ENCODE measurements at places on chromosomes 3 and 15. TPM values are rescaled to one million over a fixed set of nuclear protein-coding genes. Genes with fewer than 3 reads are reported as not detected.
A peak's percentile ranks its signal among the peaks of the same experiment; 100 is the strongest.

- H3K4me3 ChIP-seq = no peak overlapping the region
- H3K36me3 ChIP-seq = no peaks in the 10 kb centered on the region
- no peak overlapping the region for H3K27ac ChIP-seq
- DNase-seq = no peak
These were observed 63.5 kb downstream of the KAT2B start for GRCh38 chr3:20103731-20104130.

- peak; percentile 89 for DNase-seq
- peak overlapping the region; percentile 94 for H3K27ac ChIP-seq
- no peaks in the 10 kb centered on the region for H3K27me3 ChIP-seq
- H3K4me3 ChIP-seq = peak overlapping the region; percentile 65
- no peaks in the 10 kb centered on the region for H3K36me3 ChIP-seq
- peaks cover 40% of the 10 kb centered on the region for H3K4me1 ChIP-seq
These were observed 56.5 kb upstream of the GATA2 start for GRCh38 chr3:128549283-128550112.

GRCh38 chr3:68467465-68467864 lies 464.9 kb downstream of the TAFA4 start:
- no peaks in the 10 kb centered on the region for H3K27me3 ChIP-seq
- no peak for DNase-seq
- no peaks in the 10 kb centered on the region for H3K36me3 ChIP-seq
- no peak overlapping the region for H3K27ac ChIP-seq
- no peak overlapping the region for H3K4me3 ChIP-seq

DNA sequence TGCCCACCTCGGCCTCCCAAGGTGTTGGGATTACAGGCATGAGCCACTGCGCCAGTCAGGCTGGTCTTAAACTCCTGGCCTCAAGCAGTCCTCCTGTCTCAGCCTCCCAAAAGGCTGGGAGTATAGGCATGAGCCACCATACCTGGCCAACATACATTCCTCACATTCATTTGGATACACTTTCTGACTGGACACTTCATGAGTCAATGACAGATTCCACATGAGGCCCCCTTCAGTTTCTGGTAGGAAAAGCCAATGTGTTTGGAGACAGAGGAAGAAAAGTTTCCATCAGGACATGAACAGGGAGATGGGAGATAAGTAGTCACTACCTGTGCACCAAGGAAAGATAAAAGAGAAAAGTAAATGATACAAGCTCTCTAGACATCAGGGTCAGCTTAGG lies 49.4 kb upstream of the GSK3B start:
- H3K4me3 ChIP-seq = no peak overlapping the region
- H3K27me3 ChIP-seq = no peaks in the 10 kb centered on the region
- no peak overlapping the region for H3K27ac ChIP-seq

- H3K27ac ChIP-seq = no peak overlapping the region
- no peaks in the 10 kb centered on the region for H3K36me3 ChIP-seq
- no peak overlapping the region for H3K4me3 ChIP-seq
- no peak for DNase-seq
These were observed 145.4 kb upstream of the BNIP2 start for GRCh38 chr15:59834528-59834927.

GRCh38 chr15:100869151-100869999 lies 10.3 kb upstream of the ALDH1A3 start:
- no peak overlapping the region for H3K27ac ChIP-seq
- peaks cover 8% of the 10 kb centered on the region for H3K27me3 ChIP-seq
- H3K4me1 ChIP-seq = no peaks in the 10 kb centered on the region
- no peaks in the 10 kb centered on the region for H3K36me3 ChIP-seq
- DNase-seq = no peak
- no peak overlapping the region for H3K4me3 ChIP-seq

DNA sequence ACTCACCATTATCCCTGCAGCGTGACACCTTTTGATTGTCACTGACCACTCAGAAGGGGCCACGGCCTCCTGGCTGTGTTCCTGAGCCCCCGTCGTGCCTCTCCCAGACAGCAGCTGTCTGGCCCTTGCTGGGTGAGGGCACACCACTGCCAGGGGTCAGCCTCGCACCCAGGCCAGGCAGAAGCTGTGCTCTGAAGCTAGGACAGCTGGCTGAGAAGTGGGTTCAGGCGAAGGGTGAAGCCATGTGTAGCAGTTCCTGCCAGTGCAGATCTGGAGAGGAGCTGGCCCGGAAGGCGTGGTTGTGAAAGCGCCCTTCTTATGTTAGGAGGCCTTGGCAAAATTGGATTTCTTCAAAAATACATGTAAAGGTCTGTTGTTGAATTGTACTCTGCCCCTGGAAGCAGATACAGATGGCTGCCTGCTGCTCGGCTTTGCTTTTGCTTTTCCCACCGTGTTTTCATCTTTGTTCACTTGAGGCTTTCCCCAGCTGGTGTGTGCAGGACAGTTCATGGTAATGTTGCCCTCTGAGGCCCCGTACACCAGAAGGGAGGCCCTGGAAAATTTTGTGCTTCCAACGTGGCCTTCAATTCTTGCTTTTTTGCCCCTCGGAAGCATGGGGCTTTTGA lies 49.1 kb downstream of the KLHL25 start:
- H3K4me3 ChIP-seq = no peak overlapping the region
- peaks cover 52% of the 10 kb centered on the region for H3K36me3 ChIP-seq
- no peak overlapping the region for H3K27ac ChIP-seq

DNA sequence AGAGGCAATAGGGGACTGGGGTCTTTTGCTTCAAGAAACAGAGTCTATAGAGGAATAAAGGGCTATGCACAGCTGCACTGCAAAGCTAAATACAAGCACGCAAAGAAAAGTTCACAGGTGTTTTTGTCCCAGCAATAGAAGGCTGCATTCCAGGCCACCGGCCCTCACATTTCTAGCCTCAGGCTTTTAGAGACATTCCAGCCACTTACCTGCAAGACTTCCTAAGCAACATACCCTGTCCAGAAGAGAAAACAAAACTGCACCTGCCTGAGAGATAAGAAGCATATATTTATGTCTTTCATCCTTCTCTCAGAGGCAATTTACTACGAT lies 220.5 kb downstream of the OPA1 start:
- peaks cover 10% of the 10 kb centered on the region for H3K4me1 ChIP-seq
- H3K27me3 ChIP-seq = peaks cover 72% of the 10 kb centered on the region
- no peak overlapping the region for H3K27ac ChIP-seq
- H3K36me3 ChIP-seq = no peaks in the 10 kb centered on the region

DNA sequence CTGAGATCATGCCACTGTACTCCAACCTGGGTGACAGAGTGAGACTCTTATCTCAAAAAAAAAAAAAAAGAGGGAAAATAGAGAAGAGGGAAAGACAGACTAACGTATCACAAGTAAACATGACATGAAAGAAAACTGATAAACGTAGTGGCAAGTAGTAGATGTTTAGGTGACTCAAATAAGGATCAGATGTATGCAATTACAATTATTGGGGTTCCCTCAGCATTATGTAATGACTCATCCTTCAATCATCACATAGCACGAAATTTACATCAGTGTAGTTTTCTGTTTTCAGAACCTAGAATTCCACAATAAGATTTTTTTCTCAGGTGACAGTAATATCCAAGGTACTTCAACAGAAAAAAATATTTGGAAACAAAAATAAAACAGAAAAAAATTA lies 46.6 kb downstream of the DPP8 start:
- H3K4me3 ChIP-seq = no peak overlapping the region
- DNase-seq = no peak
- peaks cover 5% of the 10 kb centered on the region for H3K4me1 ChIP-seq
- H3K36me3 ChIP-seq = peaks cover 40% of the 10 kb centered on the region
- no peak overlapping the region for H3K27ac ChIP-seq

DNA sequence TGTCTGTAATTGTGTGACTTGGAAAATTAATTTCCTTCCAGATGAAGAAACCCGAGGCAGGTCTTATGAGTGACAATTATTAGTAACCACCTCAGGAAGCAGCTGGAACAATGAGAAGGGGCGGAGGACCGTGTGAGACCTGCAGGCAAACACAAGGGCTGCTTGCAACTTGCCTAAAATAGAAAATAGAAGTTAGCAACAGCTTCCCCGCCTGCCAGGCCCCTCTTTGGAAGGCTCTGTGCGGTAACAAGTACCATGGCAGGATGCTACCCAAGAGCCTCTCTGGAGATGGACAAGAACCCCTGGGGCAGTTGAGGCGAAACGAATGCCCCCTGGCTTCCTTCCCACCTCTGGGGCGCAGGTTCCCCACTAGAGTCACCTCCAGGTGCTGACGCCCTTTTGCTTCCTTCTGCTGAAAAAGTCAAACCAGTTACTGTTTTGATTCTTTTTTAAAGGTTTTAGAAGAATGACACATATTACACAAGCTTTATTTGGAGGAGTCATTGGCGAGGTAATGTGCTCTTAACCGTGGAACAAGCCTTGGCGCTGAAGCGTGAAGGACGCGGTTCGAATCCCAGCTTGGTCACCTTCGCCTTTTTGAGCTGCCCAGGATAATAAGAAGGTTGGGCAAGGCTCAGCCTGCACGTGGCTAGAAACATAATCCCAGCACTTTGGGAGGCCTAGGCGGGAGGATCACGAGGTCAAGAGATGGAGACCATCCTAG lies 47.0 kb upstream of the SYNM start:
- peaks cover 9% of the 10 kb centered on the region for H3K4me1 ChIP-seq
- H3K27me3 ChIP-seq = peaks cover 2% of the 10 kb centered on the region
- H3K27ac ChIP-seq = peak overlapping the region; percentile 18
- peak overlapping the region; percentile 70 for H3K4me3 ChIP-seq
- H3K36me3 ChIP-seq = no peaks in the 10 kb centered on the region
- no peak for DNase-seq

CD96 gene
- not detected for total RNA-seq

GUCA1C gene
- not detected for total RNA-seq

PIGX gene
- 26.6 TPM for total RNA-seq

ITIH3 gene
- 0.78 TPM for total RNA-seq

RBP2 gene
- not detected for total RNA-seq

ITIH4 gene
- total RNA-seq = 7.2 TPM

All from osteocyte (in vitro differentiated cells).